T-helper 2 cell (primary cell): ENCODE measurements at places on chromosomes 7 and 10.

DNA sequence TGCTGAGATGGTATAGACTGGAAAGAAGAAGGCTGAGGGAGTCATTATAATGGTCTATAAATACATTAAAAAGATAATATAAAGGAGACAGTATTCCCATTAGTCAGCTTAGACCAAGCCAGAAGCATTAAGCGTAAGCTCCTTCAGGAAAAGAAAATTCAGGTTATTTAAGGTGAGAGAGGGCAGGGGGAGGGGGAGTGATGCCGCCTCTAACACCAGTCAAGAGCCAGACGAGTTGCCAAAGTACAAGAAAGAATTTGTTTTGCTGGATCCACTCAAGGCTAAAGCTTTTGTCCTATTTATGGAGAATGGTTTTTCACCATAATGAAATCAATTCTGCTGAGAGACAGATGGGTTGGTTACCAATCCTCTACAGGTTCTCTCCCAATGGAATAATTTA is 99.3 kb downstream of the CFAP58 start:
- DNase-seq = no peak

DNA sequence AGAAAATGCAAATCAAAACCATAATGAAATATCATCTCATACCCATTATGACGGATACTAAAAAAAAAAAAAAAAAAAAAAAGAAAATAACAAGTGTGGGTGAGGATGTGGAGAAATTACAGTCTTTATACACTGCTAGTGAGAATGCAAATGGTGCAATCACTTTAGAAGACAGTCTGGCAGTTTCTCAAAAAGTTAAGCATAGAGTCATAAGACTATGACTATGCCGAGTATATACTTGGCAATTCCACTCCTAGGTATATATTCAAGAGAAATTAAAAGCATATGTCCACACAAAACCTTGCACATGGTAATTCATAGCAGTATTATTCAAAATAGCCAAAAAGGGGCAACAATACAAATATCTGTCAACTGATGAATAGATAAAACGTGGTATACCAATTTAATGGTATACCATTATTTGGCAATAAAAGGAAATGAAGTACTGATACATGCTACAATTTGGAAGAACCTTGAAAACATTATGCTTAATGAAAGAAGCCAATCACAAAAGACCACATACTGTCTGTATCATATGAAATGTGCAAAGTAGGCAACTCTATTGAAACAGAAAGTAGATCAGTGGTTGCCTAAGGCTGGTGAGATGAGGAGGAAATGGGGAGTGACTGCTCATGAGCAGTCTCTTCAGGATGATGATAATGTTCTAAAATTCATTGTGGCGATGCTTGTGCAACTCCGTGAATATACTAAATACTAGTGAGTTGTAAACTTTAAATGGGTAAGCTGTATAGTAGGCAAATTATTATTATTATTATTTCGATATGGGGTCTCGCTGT is 90.1 kb upstream of the NANOS1 start:
- DNase-seq = no peak

GRCh38 chr7:139034336-139034735 is 1.5 kb downstream of the ZC3HAV1L start:
- DNase-seq = no peak

- DNase-seq = no peak
Measured at GRCh38 chr10:58477122-58477521, 35.5 kb upstream of the BICC1 start.

DNA sequence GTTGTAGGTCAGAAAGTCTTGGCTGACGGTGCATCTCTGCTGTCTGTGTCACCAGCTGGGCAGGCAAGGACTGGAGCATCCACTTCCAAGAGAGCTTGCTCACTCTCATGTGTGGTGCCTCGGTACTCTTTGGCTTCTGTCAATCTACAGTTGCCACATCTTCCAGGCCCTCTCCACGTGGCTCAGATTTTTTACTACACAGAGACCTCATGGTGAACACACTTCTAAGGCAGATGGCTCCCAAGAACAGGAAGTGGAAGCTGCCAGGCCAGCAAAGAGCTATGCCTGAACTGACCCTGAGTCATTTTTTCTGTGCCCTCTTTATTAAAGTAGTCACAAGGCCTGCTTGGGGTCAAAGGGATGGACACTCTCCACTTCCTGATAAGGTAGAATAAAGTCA is 351.5 kb upstream of the AUTS2 start:
- no peak for DNase-seq

DNA sequence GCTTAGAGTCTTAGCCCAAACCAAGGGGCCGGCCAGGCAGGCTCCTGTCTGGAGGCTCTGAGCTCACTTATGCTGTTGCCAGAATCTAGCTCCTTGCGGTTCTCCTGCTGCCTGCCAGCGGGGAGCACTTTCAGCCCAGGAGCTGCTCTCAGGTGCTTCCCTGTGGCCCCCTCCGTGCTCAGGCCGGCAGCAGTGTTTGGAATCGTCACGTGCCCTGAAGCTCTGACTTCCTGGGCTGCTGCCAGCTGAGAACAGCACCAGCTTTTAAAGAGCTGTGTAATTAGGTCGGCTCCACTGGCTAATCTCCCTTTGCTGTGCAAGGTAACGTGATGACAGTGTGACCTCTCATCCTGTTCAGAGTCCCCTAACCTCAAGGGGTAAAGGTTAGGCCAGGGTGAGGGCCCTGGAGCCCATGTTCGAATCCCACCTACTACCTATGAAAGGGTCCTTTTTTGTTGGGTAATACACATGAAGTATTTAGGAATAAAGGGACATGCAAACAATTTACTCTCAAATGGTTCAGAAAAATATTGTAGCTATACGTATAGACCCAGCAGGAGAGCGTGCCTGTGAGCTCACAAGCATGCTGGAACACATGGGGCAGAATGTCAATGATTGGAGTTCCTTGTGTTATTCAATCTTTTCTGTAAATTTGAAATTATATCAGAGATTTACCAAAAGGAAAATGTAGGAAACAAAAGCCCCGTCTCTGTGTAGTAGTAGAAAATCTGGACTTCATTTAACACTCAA is 16.6 kb downstream of the ZNF862 start:
- DNase-seq = no peak

DNA sequence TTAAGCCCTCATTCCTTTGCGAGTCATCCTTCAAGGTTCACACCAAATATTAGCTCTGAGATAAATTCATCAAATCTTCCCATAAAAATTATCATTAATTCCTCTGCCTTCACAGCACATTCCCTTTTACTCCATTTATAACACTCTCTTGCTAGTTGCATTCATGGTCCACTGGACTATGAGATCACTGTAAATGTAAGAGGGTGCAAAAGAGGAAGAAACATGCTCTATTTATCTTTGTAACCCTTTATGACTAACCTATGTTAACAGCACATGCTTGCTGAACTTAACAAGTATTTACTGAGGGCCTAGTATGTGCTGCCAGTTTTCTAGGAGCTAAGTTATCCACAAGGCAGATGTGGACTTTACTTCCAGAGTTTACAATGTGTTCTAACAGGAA is 86.7 kb upstream of the TMEM168 start:
- DNase-seq = no peak
